ENCODE measurements at places on chromosomes 2 and 18. TPM values are rescaled to one million over a fixed set of nuclear protein-coding genes. Genes with fewer than 3 reads are reported as not detected.

DNA sequence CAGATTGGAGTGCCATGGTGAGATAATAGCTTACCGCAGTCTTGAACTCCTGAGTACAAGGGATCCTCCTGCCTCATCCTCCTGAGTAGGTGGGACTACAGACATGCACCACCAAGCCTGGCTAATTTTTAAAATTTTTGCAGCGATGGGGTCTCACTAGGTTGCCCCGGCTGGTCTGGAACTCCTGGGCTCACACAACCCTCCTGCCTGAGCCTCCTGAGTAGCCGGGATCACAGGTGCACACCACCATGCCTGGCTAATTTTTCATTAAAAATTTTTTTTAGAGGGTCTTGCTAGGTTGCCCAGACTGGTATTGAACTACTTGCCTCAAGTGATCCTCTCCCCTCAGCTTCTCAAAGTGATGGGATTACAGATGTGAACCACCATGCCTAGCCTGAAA, 27.8 kb downstream of the RAB31 start:
- H3K4me3 ChIP-seq = no peak overlapping the region
- no peaks in the 10 kb centered on the region for H3K4me1 ChIP-seq
- H3K36me3 ChIP-seq = no peaks in the 10 kb centered on the region
- H3K27ac ChIP-seq = no peak overlapping the region
- no peak for DNase-seq
- no peaks in the 10 kb centered on the region for H3K27me3 ChIP-seq

DNA sequence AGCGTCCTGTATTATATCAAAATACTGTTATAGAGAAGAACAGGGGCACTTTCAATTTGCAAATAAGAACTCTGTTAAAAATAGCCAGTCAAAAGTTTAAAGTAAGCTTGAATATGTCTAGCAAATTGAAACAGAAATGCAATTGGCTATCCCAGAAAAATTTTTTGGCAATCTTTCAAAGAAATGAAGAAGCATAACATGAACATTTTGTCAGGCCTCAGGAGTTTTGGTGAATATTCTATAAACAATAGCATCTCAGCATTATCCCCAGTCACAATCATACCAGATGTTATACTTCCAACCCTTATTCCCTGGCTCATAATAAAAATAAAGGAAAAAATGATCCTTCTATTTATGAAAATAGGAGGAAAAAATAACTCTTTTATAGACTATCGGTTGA, 252.4 kb downstream of the GRB14 start:
- H3K36me3 ChIP-seq = no peaks in the 10 kb centered on the region
- peaks cover 18% of the 10 kb centered on the region for H3K4me1 ChIP-seq
- H3K27ac ChIP-seq = no peak overlapping the region
- no peak for DNase-seq

- no peaks in the 10 kb centered on the region for H3K36me3 ChIP-seq
- H3K4me1 ChIP-seq = peaks cover 11% of the 10 kb centered on the region
- H3K27me3 ChIP-seq = no peaks in the 10 kb centered on the region
- H3K27ac ChIP-seq = peak overlapping the region; percentile 20
- DNase-seq = no peak
Measured at GRCh38 chr2:68193787-68194372, 36.2 kb downstream of the PNO1 start.

Gene FBXO15
- 4.4 TPM for total RNA-seq

Gene GCG
- total RNA-seq = not detected

DNA sequence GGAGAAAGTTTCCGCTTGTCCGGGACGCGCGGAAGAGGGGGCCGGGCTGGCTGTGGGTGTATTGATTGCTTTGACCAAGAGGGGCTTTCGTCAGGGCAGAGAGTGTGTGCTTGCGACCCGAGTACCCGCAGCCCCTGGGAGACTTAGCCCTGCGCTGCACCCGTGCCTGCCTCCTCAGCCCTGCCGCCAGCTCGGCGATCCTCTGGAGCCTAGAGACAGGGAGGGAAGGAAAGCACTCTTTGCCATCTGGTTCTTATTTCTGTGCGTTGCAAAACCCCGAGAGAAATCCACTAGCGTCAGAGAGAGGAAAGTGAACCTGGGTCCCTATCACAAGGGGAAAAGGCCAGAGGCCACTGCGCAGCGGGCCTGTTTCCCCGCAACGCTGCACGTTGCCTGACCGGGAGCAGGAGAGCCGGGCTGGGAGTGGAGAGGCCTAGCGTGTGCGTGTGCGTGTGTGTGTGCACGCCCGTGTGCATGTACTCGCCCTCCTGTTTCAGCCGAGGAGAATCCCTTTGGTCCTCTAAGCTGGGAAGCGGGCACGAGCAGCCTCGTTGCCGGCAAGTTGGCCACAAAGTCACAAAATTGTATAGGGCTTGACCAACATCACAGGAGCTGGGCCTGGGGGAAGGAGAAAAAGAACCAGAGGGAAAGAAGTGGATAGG, 1.7 kb downstream of the SIX3 start:
- DNase-seq = no peak
- no peaks in the 10 kb centered on the region for H3K36me3 ChIP-seq
- peaks cover 23% of the 10 kb centered on the region for H3K4me1 ChIP-seq

GRCh38 chr18:39450958-39451357, 1885.4 kb upstream of the CELF4 start:
- no peak overlapping the region for H3K27ac ChIP-seq
- peaks cover 28% of the 10 kb centered on the region for H3K4me1 ChIP-seq
- no peaks in the 10 kb centered on the region for H3K27me3 ChIP-seq

DNA sequence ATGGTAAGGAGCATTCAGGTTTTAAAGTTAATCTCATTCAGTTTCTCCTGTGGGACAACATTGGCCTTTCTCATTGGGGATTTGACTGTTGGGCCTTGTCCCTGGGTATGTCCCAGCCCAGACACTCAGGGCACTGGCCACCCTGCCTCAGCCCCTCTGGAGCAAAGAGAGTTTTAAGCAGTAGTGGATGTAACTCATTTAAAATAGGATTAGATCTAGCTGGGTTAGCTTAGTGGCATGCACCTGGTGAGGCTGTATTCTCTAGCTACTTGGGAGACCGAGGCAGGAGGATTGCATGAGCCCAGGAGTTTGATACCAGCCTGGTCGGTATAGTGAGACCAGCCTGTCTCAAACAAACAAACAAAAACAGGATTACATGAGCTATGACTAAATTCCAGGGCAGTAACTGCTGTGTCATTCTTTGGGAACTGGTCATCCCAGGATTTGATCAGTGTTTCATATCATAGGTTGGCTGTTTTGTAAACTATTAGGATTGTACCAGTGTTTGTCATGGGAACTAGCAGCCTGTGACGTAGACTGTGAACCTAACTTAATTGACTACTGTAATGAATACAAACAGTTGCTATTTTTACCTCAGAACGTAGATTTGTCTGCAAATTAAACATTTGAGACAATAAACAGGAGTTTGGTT, 12.5 kb downstream of the INPP4A start:
- no peak overlapping the region for H3K27ac ChIP-seq
- H3K4me1 ChIP-seq = peaks cover 50% of the 10 kb centered on the region
- no peaks in the 10 kb centered on the region for H3K36me3 ChIP-seq

Gene RNF152
- 12.3 TPM for total RNA-seq

GRCh38 chr2:10271509-10271908, 31.2 kb upstream of the HPCAL1 start:
- peaks cover 7% of the 10 kb centered on the region for H3K4me1 ChIP-seq
- no peaks in the 10 kb centered on the region for H3K27me3 ChIP-seq
- H3K4me3 ChIP-seq = no peak overlapping the region
- DNase-seq = no peak
- H3K27ac ChIP-seq = no peak overlapping the region

DNA sequence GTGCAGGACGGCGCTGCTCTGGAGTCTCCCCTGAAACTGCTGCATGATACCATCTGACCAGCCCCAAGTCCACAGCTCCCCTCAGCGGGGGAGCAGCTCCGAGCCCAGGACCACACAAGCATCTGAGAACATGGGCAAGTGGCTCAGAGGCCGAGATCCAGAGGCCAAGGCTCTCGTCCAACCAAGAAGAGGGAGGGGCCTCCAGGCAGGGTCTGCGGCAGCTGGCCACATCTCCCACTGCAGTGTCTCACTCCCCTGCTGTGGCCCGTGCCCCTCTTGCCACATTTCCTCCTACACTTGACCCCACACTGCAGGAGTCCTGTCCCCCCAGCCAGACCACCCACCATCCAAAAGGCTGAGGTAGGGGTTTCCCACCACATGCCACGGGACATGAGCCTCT, 50.2 kb downstream of the TFCP2L1 start:
- H3K27ac ChIP-seq = no peak overlapping the region
- H3K4me1 ChIP-seq = no peaks in the 10 kb centered on the region
- H3K36me3 ChIP-seq = no peaks in the 10 kb centered on the region
- DNase-seq = no peak

- no peak overlapping the region for H3K4me3 ChIP-seq
- no peak for DNase-seq
- no peaks in the 10 kb centered on the region for H3K27me3 ChIP-seq
- no peaks in the 10 kb centered on the region for H3K36me3 ChIP-seq
Measured at GRCh38 chr2:58532641-58533040, 291.5 kb upstream of the FANCL start.

DNA sequence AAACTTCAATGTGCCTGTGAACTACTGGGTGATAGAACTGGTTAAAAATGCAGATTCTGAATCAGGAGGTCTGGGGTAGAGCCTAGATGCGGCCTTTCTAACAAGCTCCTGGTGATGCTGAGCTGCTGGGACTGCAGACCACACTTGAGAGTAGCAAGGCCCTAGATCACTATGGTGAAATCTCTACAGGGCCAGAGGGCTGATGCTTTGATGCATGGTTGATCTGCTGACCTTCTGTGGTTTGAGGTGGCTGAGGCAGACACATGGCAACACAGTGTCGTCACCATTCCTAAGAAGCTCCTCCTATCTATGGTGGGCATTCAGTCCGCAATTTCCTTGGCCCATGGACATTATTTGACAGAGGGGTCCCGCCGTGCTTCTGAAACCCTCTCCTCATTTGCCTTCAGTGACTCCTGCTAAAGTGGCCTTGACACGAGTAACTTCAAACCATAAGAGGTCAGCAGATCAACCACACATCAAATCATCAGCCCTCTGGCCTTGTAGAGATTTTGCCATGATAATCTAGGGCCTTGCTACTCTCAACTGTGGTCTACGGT, 19.8 kb downstream of the CCDC68 start:
- no peak for DNase-seq
- H3K27me3 ChIP-seq = no peaks in the 10 kb centered on the region
- no peaks in the 10 kb centered on the region for H3K36me3 ChIP-seq
- no peak overlapping the region for H3K27ac ChIP-seq
- no peaks in the 10 kb centered on the region for H3K4me1 ChIP-seq

Gene ARHGEF4
- 50.7 TPM for total RNA-seq

Gene ECEL1
- 7.3 TPM for total RNA-seq

- peak overlapping the region; percentile 40 for H3K27ac ChIP-seq
- H3K36me3 ChIP-seq = no peaks in the 10 kb centered on the region
- H3K4me3 ChIP-seq = no peak overlapping the region
- peak; percentile 10 for DNase-seq
- no peaks in the 10 kb centered on the region for H3K27me3 ChIP-seq
Measured at GRCh38 chr2:239303711-239304532, 96.9 kb downstream of the HDAC4 start.

- peaks cover 4% of the 10 kb centered on the region for H3K4me1 ChIP-seq
- DNase-seq = no peak
- H3K4me3 ChIP-seq = no peak within 1 kb of the TSS
- H3K36me3 ChIP-seq = no peaks in the 10 kb centered on the region
- no peak within 1 kb of the TSS for H3K27ac ChIP-seq
- H3K27me3 ChIP-seq = no peaks in the 10 kb centered on the region
Measured at GRCh38 chr2:112784199-112785189, at the start of gene IL1A. TSS of gene IL1A (minus strand) at chr2:112784493. CDS start at chr2:112783770, 723 bp downstream.

DNA sequence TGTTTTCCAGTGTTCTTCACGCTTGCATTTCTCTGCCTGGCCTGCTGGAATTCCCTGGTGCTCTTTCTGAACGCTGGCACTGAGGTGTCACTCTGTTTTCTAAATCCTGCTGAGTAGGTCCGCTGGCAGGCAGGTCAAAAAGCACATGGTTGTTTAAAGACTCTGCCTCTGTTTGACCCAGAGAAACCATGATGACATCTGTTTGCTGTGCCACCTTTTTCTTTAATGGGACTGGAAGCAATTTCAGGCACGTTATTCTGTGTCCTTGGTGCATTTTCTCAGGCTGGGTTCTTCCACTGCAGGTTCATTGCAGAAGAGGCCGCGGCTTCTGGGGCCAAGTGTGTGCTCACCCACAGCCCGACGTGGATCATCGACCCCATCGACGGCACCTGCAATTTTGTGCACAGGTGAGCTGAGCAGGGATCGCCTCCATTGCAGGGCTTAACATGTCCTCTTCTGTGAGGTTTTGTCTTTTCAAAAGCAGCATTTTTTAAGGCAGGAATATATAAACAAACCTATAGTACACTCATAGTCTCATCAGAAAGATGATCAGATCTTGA, 28.4 kb downstream of the IMPA2 start:
- no peaks in the 10 kb centered on the region for H3K4me1 ChIP-seq
- no peak for DNase-seq
- H3K27ac ChIP-seq = no peak overlapping the region
- no peak overlapping the region for H3K4me3 ChIP-seq
- H3K36me3 ChIP-seq = no peaks in the 10 kb centered on the region

DNA sequence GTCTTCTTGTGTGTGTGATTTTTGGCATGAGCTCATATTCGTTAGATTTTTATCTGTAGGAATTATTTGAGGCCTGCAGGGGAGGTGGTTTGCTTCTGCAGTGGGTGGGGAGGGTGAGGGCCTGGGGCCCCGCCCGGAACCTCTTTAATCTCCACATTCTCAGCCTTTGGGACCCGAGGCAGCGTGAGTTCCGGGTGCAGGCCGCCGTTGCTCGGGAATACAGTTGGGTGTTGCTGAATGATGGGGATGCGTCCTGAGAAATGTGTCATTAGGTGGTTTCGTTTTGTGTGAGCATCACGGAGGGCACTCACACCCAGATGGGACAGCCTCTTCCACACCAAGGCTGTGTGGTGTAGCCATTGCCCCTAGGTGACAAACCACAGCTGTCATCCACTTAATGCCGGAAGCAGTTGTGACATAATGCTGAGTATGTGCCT, 13.7 kb upstream of the GAL3ST2 start:
- no peaks in the 10 kb centered on the region for H3K27me3 ChIP-seq
- no peaks in the 10 kb centered on the region for H3K4me1 ChIP-seq
- H3K27ac ChIP-seq = peak overlapping the region; percentile 53
- DNase-seq = no peak

- no peak for DNase-seq
- H3K27me3 ChIP-seq = no peaks in the 10 kb centered on the region
- H3K27ac ChIP-seq = no peak overlapping the region
- H3K4me3 ChIP-seq = no peak overlapping the region
Measured at GRCh38 chr2:9256570-9257043, 50.0 kb downstream of the ASAP2 start.

Gene OXER1
- 3.7 TPM for total RNA-seq

Data from tibial nerve (tissue), 4 donors.